ENCODE measurements at places on chromosomes 16 and 17.

GRCh38 chr17:48587276-48588073, 2.6 kb downstream of the HOXB3 start:
- DNase-seq: no peak

DNA sequence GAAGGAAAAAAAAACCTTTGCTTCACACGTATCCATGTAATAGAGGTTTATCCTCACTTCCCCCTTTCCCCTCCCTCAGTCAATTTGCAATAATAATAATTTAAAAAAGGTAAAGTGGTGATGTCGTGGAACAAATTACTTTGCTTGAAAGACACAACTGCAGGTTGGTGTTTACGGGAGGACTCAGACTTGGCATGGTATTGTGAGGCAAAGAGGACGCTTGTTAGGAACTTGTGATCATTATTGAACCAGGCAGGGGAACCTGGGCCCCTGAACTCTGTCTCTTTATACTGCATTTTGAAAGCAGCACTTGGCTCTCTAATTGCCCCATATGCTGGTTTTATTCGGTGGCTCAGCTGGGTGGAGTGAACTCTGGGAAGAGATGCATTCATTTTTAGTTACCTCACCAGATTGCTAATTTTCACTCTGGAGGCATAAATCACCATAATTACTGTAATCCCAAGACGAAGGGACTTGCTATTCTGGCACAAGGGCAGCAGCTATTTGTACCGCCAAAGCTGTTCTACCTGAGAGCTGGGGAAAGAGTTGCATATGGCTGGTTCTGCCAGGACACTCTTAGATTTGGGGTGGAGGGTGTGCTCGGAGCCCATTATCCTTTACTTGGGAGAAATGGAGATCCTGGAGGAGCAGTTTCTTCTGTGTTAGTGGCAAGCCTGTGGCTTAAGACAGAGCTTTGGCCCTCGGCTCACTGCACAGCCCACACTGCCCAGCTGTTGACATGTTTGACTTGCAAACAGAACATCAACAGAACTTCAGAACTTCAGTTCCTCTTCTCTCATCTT, 5.7 kb upstream of the DHX8 start:
- peak; percentile 19 for DNase-seq

DNA sequence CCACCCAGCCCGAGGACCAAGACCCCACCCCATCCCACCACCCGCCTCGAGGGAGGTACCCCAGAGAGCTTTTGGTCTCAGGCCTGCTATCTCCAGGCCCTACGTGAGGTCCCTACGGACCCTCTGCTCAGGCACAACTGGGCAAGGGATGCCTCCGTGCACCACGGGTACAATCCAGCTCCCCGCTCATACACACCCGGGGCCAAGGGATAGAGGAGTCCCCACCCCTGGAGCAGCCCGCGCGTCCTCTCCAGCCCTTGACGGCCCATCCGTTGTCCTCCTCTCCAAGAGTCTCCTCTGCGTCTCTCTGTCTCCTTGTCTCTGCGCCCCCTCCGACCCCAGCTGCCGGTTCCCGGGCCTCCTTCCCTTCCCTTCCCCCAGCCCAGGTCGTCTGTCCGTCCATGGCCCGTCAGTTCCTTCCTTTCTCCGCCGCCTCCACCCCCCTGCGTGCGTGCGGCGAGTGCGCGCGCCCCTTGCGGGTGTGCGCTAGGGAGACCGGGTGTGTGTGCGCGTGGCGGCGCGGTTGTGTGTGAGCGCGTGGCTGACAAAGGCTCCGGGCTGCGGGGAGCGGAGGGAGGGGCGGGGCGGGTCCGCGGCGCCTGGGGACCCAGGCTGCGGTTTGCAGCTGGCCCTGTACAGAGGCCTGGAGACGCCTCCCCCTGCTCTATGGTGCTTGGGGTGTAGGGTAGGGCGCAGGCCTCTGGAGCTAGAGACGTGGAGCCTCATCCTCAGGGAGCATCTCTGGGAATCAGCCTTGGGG, 930 bp downstream of the SPNS2 start:
- DNase-seq: no peak

DNA sequence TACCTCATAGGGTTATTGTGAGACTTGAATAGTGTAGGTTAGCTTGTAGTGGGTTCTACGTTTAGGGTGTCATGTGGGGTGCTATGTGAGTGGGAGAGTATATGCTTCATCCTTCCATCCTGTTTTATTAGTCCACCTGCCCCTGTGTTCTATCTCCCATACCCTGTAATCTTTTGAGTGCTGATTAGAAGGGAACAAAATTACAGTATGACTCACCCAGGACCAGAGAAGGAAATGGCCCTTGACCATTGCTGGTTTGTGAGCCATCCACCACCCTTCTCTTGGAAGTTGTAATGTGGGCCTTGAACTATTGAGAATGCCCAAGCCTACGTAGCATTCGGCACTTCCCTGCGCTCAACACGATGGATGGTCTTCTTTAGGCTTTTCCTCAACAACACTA, 17.1 kb downstream of the SAP30BP start:
- DNase-seq: peak; percentile 36

GRCh38 chr17:32720671-32721070, 156.3 kb downstream of the MYO1D start:
- DNase-seq: no peak

DNA sequence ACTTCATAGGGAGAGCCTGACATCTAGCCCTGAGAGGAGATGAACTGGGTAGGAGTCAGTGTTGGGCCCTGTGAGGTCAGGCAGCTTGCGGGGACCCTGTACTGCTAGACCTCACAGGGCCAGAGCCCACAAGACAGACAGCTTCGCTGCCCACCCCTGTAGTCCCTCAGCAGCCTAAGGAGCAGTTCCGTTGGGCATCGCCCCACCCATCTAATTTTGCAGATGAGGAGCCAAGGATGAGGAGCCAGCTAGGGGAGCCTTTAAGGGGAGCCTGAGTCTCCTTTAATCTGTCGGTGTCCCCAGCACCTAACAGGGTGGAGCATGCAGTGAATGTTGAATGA, 755 bp upstream of the TUFM start:
- no peak for DNase-seq

DNA sequence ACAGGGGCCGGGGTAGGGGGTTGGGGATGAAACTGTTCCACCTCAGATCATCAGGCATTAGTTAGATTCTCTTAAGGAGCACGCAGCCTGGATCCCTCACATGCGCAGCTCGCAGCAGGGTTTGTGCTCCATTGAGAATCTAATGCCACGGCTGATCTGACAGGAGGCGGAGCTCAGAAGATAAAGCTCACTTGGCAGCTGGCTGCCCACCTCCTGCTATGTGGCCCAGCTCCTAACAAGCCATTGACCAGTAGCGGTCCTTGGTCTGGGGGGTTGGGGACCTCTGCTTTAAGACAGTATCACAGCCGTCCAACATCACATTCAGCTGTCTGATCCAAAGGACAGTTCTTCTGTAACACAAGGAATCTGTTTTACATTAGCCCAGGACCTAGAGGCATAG, 62.5 kb downstream of the SLC39A11 start:
- DNase-seq: no peak

GRCh38 chr17:42233156-42233555, 38.9 kb upstream of the GHDC start:
- peak; percentile 36 for DNase-seq

DNA sequence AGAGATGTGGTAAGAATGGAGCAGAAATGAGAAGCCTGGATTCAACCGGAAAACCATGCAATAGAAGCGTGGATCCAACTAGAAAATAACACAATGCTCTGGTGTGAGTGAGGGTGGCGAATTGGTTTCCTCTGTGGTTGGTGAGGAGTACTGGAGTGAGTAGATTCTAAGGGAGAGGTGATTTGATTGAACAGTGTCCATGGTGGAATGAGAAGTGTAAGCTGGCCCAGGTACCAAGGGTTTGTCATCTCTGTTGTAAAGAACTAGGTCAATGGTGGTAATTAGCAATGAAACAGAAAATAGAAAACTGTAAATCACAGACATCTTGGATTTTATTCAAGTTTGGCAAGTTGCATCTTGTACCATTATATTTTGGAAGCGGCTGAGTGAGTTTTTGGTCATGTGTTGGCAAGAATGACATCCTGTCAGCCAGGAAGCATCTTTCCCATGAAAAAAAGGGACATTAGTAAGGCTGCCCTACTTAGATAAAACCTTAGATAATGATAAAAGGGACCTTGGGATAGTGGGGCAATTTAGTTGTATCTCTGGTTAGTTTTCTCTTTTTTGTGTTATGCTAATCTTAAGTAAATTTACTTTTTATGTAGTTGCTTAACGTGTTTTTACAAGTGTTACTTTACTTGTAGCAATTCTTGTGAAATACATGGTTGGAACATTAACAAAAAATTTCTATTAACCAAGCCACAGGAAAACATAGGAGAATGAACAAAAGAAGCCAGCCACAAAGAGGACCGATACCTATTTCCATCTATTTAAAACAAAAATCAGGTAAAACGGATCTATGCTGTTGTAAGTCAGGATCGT, 20.9 kb downstream of the HSD17B2 start:
- DNase-seq: no peak

DNA sequence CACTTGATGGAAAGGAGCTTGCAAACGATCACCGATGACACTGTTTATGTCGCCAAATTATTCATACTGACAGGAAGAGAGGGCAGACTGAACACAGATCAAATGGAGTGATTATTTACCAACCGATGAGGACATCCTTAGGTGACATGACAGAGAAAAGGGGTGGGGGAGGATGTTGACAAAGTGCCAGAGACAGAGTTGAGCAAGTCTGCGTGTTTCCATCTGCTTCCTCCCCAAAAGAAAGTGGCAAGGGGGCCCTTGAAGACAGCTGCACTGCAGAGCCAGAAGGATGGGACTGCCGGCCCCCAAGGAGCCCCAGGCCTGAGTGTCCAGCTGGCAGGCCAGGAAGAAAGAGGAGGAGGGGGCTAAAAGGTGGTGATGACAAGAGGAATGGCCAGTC, 191.0 kb upstream of the RPL38 start:
- DNase-seq: no peak

- no peak for DNase-seq
Measured at GRCh38 chr16:50254072-50254471, 12.3 kb upstream of the ADCY7 start.

GRCh38 chr17:9120471-9120870, 99.2 kb downstream of the NTN1 start:
- no peak for DNase-seq

GRCh38 chr16:47052666-47053640, 79.5 kb upstream of the DNAJA2 start:
- no peak for DNase-seq

- no peak for DNase-seq
Measured at GRCh38 chr16:84574191-84574590, 43.7 kb downstream of the COTL1 start.

DNA sequence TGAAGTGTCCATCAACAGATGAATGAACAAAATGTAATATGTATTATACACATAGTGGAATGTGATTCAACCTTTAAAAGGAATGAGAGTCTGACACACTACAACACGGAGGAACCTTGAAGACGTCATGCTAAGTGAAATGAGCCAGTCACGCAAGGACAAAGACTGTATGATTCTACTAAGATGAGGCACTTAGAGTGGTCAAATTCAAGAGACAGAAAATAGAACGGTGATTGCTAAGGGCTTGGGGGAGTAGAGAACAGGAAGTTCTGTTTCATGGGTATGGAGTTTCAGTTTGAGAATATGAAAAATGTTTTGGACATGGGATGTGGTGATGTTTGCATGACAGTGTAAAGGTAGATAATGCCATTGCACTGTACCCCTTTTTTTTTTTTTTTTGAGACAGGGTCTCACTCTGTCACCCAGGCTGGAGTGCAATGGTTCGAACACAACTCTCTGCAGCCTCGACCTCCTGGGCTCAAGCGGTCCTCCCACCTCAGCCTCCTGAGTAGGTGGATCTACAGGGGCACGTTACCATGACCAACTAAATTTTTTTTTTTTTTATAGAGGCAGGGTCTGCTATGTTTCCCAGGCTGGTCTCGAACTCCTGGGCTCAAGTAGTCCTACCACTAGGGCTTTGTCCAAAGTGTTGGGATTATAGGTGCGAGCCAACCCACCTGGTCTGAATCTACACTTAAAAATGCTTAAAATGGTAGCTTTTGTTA, 2.9 kb upstream of the CCDC102A start:
- peak; percentile 5 for DNase-seq

DNA sequence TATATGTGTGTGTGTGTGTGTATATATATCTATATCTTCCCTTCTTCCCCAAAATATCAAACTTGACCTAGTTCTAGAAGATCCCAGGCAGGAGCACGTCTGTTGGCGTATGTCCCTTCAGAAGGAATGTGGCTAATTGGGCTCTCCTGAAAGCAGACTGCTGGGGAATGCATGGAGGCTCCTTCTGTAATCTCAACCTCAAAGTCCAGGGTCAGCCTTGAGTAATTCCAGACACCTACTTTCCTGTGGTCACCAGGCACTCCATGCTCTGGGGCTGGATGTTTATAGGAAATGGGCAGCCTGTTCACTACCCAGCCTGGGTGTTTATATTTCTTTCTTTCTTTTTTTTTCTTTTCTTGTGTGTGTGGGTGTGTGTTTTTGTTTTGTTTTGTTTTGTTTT, 13.4 kb downstream of the BCO1 start:
- no peak for DNase-seq

GRCh38 chr16:53071748-53072301, 17.0 kb downstream of the CHD9 start:
- no peak for DNase-seq

GRCh38 chr17:71202449-71202848, 918.4 kb upstream of the SOX9 start:
- no peak for DNase-seq

DNA sequence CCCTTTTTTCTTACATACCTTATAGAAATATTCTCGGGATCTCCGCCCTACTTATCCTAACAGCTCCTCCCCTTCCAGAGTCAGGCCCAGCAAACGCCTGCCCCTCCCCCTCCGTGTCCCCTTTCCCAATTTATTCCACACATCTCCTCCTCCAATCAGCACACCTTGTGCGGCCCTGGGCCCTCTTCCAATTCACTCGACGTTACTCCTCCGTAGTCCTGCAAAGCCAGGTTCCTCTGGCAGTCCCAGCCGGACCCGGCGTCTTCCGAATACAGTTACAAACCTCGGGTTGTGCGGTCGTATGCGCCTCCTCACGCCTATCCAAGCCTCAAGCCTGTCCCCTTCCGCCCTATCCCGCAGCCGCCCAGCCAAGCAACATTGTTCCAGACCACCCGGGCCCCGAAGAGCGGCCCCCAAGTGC, 677 bp downstream of the CBX1 start:
- DNase-seq: peak; percentile 55

- no peak for DNase-seq
Measured at GRCh38 chr16:31179219-31179746, 656 bp upstream of the FUS start.

- no peak for DNase-seq
Measured at GRCh38 chr16:60329108-60329507, 1595.0 kb upstream of the GOT2 start.

- DNase-seq: no peak
Measured at GRCh38 chr17:75019710-75020109, 7.2 kb downstream of the MRPL58 start.

DNA sequence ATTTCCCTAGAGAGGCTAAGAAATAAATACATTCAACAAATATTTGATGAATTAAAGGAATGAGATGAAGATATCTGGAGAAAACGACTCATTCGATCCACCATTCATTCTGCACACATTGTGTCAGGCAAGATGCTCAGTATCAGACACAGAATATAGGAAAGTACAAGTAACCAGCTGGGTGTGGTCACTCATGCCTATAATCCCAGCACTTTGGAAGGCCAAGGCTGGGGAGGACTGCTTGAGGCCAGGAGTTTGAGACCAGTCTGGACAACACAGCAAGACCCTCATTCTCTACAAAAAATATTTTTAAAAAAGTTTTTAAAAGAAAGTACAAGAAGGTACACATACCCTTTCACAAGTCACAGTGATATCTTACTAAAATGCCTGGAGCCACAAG, 42.3 kb downstream of the CRLF3 start:
- no peak for DNase-seq
